ENCODE measurements at places on chromosomes 3 and 15. TPM values are rescaled to one million over a fixed set of nuclear protein-coding genes. Genes with fewer than 3 reads are reported as not detected.

The HGD gene
- total RNA-seq = 0.98 TPM

The SYNPR gene
- total RNA-seq = 44.5 TPM

The LRRIQ4 gene
- 0.49 TPM for total RNA-seq

The HCN4 gene
- total RNA-seq = 4.4 TPM

The PLSCR2 gene
- not detected for total RNA-seq

The RSL24D1 gene
- total RNA-seq = 103 TPM

The SI gene
- total RNA-seq = not detected

The ACTC1 gene
- 0.25 TPM for total RNA-seq

The PIGZ gene
- 3.4 TPM for total RNA-seq

The GOLGA8R gene
- total RNA-seq = 0.49 TPM

The CDHR4 gene
- under 0.01 TPM for total RNA-seq

The PRSS50 gene
- 0.25 TPM for total RNA-seq

The DNAJA4 gene
- total RNA-seq = 23.1 TPM

The DAZL gene
- total RNA-seq = not detected

The TRPC1 gene
- total RNA-seq = 102 TPM

The CYP11A1 gene
- not detected for total RNA-seq

The ELL3 gene
- total RNA-seq = 2.2 TPM

The ECE2 gene
- total RNA-seq = 2.7 TPM

The IFT122 gene
- total RNA-seq = 21.4 TPM

The ACP3 gene
- total RNA-seq = 0.98 TPM

The SH3BP5 gene
- total RNA-seq = 68.8 TPM

The KBTBD13 gene
- total RNA-seq = not detected

The CHRM5 gene
- total RNA-seq = 1.2 TPM

The MAP1A gene
- 35.2 TPM for total RNA-seq

The PPP1R14D gene
- not detected for total RNA-seq

The SMCO1 gene
- not detected for total RNA-seq

The TGM4 gene
- total RNA-seq = not detected

The ANKRD63 gene
- 0.49 TPM for total RNA-seq

The GLDN gene
- total RNA-seq = 2.7 TPM

The ACAA1 gene
- total RNA-seq = 22.1 TPM

The MORC1 gene
- total RNA-seq = under 0.01 TPM

The IGDCC3 gene
- 9.8 TPM for total RNA-seq

The EAF2 gene
- total RNA-seq = 2.2 TPM

The ESYT3 gene
- total RNA-seq = 0.74 TPM

The GOLGA6A gene
- total RNA-seq = not detected

The ASB14 gene
- not detected for total RNA-seq

The ITIH3 gene
- total RNA-seq = not detected

The CD80 gene
- total RNA-seq = 0.49 TPM

The WNT7A gene
- 9.6 TPM for total RNA-seq

The GABRG3 gene
- total RNA-seq = 10.6 TPM

The TUSC7 gene
- 0.25 TPM for total RNA-seq

The CAPN3 gene
- total RNA-seq = 0.49 TPM

The NR2E3 gene
- not detected for total RNA-seq

The HYKK gene
- total RNA-seq = 0.49 TPM

The PCLAF gene
- 0.74 TPM for total RNA-seq

The GOLGA6L1 gene
- total RNA-seq = not detected

The TIMP4 gene
- 3.4 TPM for total RNA-seq

Data from temporal lobe (tissue), 4 donors.